Astrocyte (in vitro differentiated cells and primary cell): ENCODE measurements at places on chromosomes 2 and 18. TPM values are rescaled to one million over a fixed set of nuclear protein-coding genes. Genes with fewer than 3 reads are reported as not detected.

DNA sequence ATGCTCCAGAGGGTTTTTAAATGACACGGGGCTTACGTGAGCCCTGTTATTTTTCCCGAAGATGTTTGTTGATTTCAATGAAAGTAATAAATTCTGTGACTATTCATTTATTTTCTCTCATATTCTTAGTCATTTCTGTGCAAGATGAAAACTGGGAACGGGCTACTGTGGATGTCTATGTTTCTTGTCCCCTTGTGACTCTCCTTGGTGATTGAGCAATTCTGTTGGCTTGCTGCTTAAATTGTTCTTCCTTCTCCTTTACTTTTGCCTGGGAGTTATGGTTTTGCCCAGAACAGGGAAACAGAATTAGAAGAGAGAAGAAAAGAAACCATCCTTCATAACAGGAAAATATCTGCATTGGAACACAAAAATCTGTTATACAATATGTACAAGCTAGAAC, 508.2 kb upstream of the DSEL start:
- no peaks in the 10 kb centered on the region for H3K4me1 ChIP-seq
- no peak overlapping the region for H3K27ac ChIP-seq
- no peak for DNase-seq
- H3K27me3 ChIP-seq = no peaks in the 10 kb centered on the region

MAB21L4 gene
- 0.43 and 0.59 TPM in 2 replicates for total RNA-seq

DNA sequence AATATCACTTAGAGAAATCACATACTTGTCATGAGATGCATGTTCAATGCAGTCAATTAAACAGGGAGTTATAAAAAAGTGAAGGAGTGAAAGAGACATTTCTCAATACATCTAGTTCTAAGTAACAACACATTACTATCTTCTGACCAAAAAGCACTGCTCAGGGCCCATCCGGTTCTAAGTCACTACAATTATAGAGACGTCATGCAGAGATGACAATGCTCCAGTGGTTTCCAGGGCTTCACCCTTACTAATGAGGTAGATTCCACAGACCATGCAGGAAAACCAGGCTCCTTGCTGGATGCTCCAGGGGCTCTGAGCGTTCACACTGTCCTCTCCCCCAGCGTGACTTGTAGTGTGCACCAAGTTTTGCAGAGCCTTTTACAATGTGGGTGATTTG, 88.0 kb downstream of the FTCDNL1 start:
- H3K4me3 ChIP-seq = no peak overlapping the region
- H3K36me3 ChIP-seq = no peaks in the 10 kb centered on the region
- no peak overlapping the region for H3K27ac ChIP-seq
- no peaks in the 10 kb centered on the region for H3K27me3 ChIP-seq

GRCh38 chr2:4931721-4932365, 760.3 kb upstream of the SOX11 start:
- no peak overlapping the region for H3K4me3 ChIP-seq
- H3K27me3 ChIP-seq = no peaks in the 10 kb centered on the region
- no peak for DNase-seq
- H3K36me3 ChIP-seq = no peaks in the 10 kb centered on the region

DNA sequence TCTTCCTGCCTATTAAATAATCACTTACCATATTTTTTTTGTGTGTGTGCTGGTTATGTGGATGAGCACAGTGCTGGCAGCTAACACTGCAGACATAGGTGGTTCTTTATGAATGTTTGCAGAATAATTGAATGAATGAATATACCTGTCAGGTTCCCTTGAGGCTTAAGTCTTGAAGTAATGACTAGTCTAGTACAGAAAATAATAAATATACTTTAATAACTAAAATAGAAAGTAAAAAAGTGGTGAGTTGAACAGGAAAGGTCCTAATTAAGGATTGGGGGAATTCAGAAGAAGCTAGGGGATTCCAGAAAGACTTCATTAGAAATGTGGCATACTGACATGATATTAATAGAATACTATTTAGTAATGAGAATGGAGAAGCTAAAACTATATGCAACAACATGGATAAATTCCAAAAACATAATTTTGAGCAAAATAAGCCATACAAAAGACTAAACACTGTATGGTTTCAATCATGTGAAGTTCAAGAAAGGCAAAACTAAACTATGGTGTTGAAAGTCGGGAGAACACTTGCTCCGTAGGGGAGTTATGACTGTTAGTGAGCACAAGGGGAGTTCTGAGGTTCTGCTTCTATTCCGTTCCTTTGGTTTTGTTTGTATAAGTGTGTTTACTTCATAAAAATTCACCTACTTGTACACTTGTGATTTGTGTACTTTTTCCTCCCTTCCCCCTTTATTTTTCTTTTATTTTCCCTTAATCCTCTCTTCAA, 464.6 kb downstream of the MTX2 start:
- H3K27me3 ChIP-seq = no peaks in the 10 kb centered on the region
- no peaks in the 10 kb centered on the region for H3K4me1 ChIP-seq
- no peak overlapping the region for H3K27ac ChIP-seq
- H3K36me3 ChIP-seq = no peaks in the 10 kb centered on the region
- no peak overlapping the region for H3K4me3 ChIP-seq
- DNase-seq = no peak

- no peaks in the 10 kb centered on the region for H3K36me3 ChIP-seq
- no peaks in the 10 kb centered on the region for H3K4me1 ChIP-seq
- H3K4me3 ChIP-seq = no peak overlapping the region
- H3K27me3 ChIP-seq = no peaks in the 10 kb centered on the region
- H3K27ac ChIP-seq = no peak overlapping the region
- DNase-seq = no peak
Observed at GRCh38 chr18:21593540-21594257, 6.8 kb downstream of the ESCO1 start.

- H3K4me1 ChIP-seq = no peaks in the 10 kb centered on the region
- peak overlapping the region; percentile 79 for H3K4me3 ChIP-seq
Observed at GRCh38 chr2:202870431-202871299, 901 bp downstream of the ICA1L start.

DNA sequence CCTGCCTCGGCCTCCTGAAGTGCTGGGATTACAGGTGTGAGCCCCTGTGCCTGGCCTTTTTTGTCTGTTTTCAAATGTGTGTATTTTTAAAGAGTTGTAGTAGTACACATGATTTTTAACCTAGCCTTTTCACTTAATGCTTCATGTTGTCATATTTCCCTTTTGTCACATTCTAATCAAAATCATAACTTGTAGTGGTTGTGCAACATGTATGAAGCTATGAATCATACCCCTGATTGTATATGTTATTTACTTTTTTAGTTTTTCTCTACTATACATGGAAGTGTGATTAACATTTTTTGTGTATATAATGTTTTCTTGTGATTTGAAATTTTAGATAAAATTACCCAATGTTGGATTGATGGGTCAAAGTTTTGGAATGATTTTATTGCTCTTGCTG, 8.5 kb downstream of the GEN1 start:
- DNase-seq = no peak
- H3K4me1 ChIP-seq = peaks cover under 1% of the 10 kb centered on the region
- no peaks in the 10 kb centered on the region for H3K27me3 ChIP-seq
- peaks cover 8% of the 10 kb centered on the region for H3K36me3 ChIP-seq
- no peak overlapping the region for H3K27ac ChIP-seq

GRCh38 chr2:119316066-119316465, 50.6 kb downstream of the C2orf76 start:
- no peak for DNase-seq
- H3K27ac ChIP-seq = no peak overlapping the region
- no peaks in the 10 kb centered on the region for H3K27me3 ChIP-seq
- H3K4me3 ChIP-seq = no peak overlapping the region
- H3K36me3 ChIP-seq = no peaks in the 10 kb centered on the region
- no peaks in the 10 kb centered on the region for H3K4me1 ChIP-seq

DNA sequence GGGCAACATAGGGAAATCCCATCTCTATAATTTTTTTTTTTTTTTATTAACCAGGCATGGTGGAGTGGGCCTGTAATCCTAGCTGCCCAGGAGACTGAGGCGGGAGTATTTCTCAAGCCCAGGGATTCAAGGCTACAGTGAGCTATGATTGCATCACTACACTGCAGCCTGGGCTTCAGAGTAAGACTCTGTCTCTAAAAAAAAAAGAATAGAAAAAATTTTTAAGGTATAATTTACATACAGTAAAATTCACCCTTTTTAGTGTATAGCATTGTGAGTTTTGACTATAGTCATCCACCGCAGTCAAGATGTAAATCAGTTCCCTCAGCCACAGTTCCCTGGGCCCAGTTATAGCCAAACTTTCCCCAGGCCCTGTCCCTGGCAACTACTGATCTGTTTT, 57.1 kb upstream of the MSH6 start:
- no peak overlapping the region for H3K27ac ChIP-seq
- no peaks in the 10 kb centered on the region for H3K4me1 ChIP-seq
- no peaks in the 10 kb centered on the region for H3K36me3 ChIP-seq
- H3K27me3 ChIP-seq = no peaks in the 10 kb centered on the region

SLC5A7 gene
- total RNA-seq = 0.05 TPM in 1 of 2 replicates, not detected in the other

DNA sequence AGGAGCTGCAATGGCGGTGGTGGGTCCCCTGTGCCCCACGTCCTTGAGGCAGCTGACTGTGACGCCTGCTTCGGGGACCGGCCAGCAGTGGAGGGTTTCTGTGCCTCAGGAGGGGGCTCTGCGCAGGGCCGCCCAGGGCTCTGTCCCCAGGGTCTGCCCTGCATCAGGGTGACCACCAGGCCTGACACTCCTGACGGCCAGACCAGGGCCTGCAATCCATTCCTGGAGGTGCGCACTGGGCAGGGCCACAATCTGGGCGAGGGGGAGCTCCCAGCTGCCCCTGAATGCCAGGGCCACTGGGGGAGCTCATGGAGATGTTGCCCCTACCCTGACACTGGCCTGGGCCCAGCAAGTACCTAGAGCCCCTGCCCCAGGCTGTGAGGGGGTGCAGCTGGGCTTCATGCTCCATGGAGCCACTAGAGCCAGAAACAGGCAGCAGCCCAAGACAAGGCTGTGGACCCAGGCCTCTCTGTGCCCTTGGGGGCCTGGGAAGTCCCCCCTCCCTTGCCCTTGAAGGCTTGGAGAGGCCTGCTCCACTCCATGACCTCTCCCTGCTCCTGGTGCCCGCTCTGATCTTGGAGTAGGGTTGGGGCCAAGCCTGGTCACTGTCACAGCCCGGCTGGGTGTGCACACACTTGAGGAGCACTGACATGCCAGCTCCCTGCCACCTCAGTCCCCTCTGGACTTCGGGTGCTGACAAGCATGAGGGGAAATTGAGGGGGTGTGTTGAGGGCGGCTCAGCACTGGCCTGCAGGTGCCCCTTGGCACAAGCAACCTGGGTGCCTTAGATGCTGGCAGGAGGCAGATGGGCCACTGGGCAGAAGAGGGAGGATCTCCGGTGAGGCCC, 55.9 kb downstream of the LDAH start:
- no peak overlapping the region for H3K4me3 ChIP-seq
- no peak for DNase-seq
- H3K4me1 ChIP-seq = no peaks in the 10 kb centered on the region
- no peaks in the 10 kb centered on the region for H3K36me3 ChIP-seq
- H3K27me3 ChIP-seq = no peaks in the 10 kb centered on the region

GRCh38 chr18:55790296-55790695, 202.3 kb upstream of the TCF4 start:
- no peak overlapping the region for H3K4me3 ChIP-seq
- H3K27me3 ChIP-seq = no peaks in the 10 kb centered on the region

DNA sequence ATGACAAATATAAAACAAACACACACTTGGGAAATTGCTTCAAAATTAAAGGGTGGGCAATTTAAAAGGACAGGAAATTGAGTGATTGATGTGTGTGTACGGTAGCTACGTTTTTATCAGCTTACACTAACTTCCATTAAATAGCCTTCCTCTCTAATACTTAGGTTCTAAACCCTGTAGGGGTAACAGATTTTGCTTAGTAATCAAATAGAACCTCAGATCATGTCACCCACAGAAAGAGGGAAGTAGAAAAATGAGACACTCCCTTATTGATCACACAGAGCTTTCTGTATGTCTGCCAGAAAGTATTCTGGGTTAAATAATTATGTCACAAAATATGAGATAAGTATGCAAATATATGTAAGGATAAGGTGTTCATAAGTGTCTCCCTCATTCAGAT, 93.3 kb downstream of the ICA1L start:
- no peaks in the 10 kb centered on the region for H3K36me3 ChIP-seq
- DNase-seq = no peak
- H3K4me3 ChIP-seq = no peak overlapping the region
- no peak overlapping the region for H3K27ac ChIP-seq
- H3K27me3 ChIP-seq = no peaks in the 10 kb centered on the region

GRCh38 chr2:9313443-9313842, 106.8 kb downstream of the ASAP2 start:
- peak; percentile 55 for DNase-seq
- no peaks in the 10 kb centered on the region for H3K27me3 ChIP-seq
- H3K36me3 ChIP-seq = no peaks in the 10 kb centered on the region
- H3K27ac ChIP-seq = no peak overlapping the region
- peaks cover 41% of the 10 kb centered on the region for H3K4me1 ChIP-seq

DNA sequence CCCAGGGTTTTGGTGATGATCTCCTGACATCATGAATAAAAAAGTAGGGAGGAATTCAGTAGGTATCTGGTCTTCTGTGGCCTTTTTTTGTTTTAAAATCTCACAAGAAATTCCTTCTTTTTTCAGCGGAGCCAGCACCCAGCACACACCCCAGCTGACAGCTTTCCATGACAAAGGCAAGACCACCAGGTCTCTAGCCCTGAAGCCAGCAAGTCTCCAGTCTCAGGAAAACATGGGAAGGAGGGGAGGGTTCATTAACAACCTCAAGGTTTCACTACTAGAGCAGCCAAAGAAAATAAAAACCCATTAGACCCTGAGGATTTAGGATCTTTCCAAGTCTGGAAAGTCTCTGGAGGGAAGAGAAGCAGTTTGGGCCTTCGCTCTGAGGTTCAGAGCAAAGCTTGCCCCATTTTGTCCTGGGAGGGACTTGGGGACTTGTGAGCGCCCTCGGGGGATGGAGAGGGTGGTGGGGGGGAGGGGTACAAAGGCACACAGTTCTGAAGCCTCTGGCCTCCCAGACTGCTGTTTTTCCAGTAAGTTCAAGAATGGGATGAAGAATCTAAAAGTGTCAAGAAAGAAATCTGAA, 9.0 kb downstream of the FOXI3 start:
- no peaks in the 10 kb centered on the region for H3K4me1 ChIP-seq
- no peaks in the 10 kb centered on the region for H3K36me3 ChIP-seq
- peaks cover 2% of the 10 kb centered on the region for H3K27me3 ChIP-seq
- H3K27ac ChIP-seq = no peak overlapping the region
- no peak for DNase-seq

DNA sequence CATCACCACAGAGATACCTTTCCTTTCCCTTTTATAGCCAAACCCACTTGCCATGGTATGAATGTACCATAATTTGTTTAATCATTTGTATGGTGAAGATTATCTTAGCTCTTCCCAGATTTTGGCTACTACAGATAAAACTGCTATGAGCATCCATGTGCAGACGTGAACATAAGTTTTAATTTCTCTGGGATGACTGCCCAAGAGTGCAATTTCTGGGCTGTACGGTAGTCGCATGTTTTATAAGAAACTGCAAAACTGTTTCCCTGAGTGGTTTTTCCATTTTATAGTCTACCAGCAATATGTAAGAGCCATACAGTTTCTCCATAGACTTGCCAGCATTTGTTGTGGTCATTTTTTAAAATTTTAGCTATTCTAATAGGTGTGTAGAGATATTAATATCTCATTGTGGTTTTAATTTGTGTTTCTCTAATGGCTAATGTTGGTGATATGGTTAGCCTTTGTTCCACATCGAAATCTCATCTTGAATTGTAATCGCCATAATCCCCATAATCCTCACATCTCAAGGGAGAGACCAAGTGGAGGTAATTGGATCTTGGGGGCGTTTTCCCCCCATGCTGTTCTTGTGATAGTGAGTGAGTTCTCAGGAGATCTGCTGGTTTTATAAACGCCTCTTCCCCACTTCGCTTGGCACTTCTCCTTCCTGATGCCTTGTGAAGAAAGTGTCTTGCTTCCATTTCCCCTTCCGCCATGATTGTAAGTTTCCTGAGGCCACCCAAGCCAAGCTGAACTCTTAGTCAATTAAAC, 628.5 kb upstream of the KLHL29 start:
- H3K4me1 ChIP-seq = no peaks in the 10 kb centered on the region
- no peak overlapping the region for H3K4me3 ChIP-seq
- H3K27ac ChIP-seq = no peak overlapping the region
- no peaks in the 10 kb centered on the region for H3K36me3 ChIP-seq
- no peak for DNase-seq
